ENCODE measurements at places on chromosomes 1 and 21.

GRCh38 chr1:84398175-84399155, at the start of gene DNASE2B:
Gene DNASE2B (plus strand): TSS chr1:84398484. CDS start chr1:84398565, 81 bp downstream.
- DNase-seq: no peak

- DNase-seq: no peak
Observed at GRCh38 chr1:91650764-91651163, 150.1 kb downstream of the CDC7 start.

DNA sequence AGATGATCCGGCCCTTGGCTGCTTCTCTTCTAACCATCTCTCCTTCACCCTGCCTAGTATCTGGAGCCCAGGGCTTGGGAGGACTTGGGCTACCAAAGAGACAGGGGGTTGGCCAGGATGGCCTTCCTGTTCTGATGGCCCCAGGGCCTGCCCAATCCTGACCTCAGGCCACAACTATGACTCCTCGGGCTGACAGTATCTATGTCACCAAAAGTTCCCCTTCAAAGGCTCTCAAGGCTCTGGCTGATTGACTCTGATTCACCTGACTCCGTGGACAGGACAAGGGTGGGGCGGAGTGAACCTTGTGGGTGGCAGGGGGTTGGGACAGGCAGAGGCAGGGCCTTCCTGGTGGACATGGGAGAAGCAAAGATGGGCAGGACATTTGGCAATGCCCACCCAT, 12.7 kb downstream of the MEF2D start:
- no peak for DNase-seq

DNA sequence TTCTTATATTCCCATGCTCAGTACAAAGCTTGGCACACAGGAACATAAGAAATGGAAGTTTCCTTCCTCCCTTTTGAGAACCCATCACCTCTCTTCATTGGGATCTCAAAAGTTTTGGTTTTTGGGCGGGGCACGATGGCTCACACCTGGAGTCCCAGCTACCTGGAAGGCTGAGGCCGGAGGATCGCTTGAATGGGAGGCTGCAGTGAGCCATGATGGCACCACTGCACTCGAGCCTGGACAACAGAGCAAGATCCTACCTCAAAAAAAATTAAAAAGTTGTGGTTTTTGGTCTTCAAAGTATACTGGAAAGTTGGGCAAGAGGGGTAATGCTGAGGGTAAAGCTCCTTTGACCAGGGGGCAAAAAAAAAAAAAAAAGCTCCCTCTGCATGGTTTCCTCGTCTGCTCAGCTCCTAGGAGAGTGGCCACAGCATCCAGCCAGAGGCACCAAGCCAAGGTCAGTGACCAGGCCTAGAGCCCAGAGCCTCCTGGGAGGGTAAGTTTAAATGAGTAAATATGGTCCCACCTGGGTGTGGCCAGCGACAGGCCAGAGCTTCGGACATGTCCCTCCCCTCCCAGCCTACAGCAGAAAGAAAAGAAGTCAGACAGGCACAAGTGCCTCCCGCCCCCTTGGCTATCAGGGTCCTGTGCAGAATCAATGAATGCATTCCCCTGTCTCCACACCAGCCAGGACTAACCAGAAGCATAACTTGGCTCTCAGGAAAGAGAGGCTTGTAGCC, 5.0 kb downstream of the MEF2D start:
- DNase-seq: no peak

DNA sequence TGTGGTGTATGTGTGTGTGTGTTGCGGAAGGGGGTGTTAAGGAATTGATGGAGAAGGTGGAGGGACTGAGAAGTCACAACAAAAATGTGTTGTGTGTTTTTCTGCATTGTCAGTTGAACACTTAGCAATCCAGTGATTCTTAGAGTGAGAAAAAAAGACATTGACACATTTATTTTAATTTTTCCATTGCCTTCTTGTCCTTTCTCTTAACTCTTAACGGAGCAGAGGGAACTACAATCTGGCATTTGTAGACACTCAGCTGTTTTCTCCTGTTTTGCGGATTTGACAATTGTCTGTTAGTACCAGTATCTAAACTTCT, 725 bp downstream of the C1orf53 start:
- no peak for DNase-seq

DNA sequence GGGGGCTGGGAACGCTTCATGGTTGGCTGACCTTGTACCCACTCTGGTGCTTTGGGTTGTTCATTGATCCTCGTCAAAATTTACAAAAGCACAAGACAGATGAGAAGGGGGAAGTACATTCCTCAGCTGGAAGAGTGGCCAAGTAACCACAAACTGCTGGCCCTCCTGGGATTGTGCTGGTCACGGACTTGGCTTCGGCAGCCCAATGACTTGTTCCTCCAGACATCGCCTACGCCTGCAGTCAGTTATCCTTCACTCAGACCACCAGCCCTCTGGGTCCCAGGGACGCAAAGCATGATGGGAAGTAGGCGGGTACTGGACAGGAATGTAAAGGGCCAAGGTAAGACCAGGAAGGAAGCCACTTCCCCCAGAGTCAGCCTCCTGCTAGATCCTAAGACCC, 53.1 kb downstream of the LMX1A start:
- DNase-seq: no peak

- DNase-seq: no peak
Observed at GRCh38 chr1:167168424-167168823, 52.3 kb upstream of the POU2F1 start.

DNA sequence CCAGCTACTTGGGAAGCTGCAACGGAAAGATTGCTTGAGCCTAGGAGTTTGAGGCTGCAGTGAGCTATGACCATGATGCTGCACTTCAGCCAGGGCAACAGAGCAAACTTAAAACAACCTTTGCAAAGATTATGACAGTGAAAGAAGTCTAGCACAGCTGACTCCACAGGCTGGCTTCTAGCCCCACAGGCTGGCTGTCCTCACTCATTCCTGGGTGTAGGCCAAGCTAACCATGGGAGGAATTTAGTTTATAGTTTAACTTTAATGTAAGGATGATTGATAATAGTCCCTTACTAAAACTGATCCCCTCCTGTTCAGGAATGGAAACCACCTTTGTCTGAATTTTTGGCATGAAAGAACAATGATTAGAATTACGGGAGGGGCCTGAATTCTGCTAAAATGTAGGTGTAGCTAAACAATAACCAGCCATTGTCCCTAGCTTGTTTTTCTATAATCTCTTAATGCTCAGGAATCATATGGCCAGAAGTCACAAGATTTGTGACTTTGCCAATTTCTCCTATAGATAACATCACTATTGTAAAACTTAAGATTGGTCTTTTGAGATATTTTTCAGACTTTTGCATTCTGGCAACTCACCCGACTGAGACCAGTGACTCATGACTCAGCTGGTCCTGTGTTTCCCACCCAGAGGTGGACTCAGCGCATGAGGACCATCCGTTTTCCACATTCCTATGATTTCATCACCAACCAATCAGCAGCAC, 28.1 kb upstream of the SGIP1 start:
- DNase-seq: no peak

DNA sequence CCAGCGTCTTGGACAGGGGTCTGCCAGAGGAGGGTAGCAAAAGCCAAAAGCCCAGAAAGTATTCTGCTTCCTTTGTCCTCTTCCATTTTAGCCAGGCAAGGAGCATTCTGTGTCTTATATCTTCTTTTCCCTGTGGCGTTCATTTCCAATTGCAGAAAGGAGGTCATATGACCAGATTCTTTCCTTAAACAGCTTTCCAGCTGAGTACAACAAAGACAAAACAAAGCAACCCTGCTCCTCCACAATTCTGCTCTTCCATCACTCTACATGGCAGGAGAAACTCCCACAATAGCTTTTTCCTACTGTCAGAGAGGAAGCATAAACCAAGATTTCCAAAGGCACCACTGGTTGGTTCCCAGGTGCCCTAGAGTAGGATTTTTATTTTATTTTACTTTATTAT, 19.7 kb downstream of the ENSA start:
- DNase-seq: no peak

- DNase-seq: no peak
Observed at GRCh38 chr1:172414331-172414730, 6.2 kb upstream of the C1orf105 start.

- no peak for DNase-seq
Observed at GRCh38 chr1:33524586-33524985, 52.1 kb downstream of the ZSCAN20 start.

- no peak for DNase-seq
Observed at GRCh38 chr21:39611551-39612190, 1.1 kb upstream of the B3GALT5 start.

DNA sequence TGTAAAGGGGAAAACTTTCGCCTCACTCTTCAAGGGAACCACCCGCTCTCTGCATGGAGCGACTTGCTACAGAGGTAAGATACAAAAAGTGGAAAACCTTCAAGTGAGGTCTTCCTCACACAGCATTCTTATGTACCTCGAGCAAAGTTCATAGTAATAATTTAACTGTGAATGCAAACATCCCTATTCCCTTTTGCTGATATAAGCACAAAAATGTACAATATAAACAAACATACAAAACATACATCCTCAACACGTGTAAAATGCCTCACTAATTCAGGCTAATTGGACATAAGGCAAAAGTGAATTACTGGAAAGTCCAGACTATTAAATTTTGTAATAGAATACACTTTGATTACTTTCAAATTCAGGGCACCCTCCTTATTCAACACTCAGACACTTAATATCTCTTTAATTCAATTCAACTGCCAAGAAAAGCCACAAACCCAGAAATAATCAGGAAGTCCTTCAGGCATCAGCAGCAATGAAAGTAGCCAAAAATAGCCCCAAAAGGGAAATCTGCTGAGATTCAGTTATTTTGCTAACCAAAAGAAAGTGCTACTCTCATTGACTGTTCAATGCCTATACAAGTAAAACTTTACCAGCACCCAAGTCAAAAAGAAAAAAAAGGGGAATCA, 15.2 kb upstream of the LMX1A start:
- no peak for DNase-seq

DNA sequence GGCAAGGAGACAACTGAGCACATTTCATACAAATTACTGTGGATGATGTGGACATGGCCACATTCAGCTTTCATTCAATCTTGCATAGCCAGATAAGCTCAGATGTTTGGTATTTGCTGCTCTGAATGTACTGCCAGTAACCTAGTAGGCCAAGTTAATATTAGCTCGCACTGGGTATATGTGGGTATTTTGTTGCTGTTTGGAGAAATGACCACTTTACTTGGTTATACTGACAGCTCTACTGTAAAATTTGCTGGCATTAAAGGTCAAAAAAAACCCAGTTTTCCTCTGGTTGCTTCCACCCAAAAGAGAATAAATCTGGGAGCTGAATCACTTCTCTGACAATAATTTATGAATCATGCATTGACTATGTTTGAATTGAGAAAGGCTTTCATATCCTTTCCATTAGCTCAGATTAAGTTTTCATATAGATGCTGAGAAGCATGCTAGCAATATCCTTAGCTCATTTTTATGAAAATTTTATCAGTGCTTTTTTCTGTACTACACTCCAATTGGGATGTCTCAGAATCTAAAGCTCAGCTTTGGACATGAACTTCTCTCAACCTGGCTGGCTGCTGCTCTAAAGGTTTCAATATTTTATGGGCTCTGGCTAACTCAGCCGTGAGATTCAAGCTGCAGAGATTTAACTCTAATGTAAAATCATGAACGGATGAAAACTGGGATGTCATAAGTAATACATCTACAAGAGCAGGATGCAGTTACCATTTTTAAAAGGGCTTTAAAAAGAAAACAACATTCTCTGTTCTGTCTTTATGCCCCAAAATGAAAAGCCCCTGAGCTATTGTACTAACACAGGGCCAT, 330.0 kb downstream of the BARHL2 start:
- no peak for DNase-seq

GRCh38 chr1:181423301-181423918, 59.9 kb upstream of the CACNA1E start:
- peak; percentile 73 for DNase-seq

GRCh38 chr1:36174713-36175112, 18.8 kb downstream of the MAP7D1 start:
- DNase-seq: no peak
